ENCODE measurements at places on chromosomes 16 and 17. TPM values are rescaled to one million over a fixed set of nuclear protein-coding genes. Genes with fewer than 3 reads are reported as not detected.

GRCh38 chr17:1590747-1591473 is 28.3 kb upstream of the PITPNA start:
- DNase-seq: no peak

- no peak for DNase-seq
Measured at GRCh38 chr16:61590577-61590976, 445.7 kb downstream of the CDH8 start.

- DNase-seq: no peak
Measured at GRCh38 chr17:3808701-3809100, 7.7 kb upstream of the ITGAE start.

NECAB2 gene
- 6.6 TPM for polyA plus RNA-seq

DNA sequence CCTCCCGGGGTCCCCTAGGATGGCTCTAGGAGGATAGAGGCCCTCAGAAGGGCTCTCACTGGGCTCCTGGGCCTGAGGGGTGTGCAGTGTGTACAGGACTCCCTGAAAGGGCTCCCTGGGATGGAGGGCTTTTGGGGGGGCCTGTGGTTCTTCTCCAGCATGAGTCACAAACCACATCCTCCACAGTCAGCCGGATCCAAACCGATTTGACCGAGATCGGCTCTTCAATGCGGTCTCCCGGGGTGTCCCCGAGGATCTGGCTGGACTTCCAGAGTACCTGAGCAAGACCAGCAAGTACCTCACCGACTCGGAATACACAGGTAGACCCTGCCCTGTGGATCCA is 4.5 kb downstream of the TRPV2 start:
- no peak for DNase-seq

DNA sequence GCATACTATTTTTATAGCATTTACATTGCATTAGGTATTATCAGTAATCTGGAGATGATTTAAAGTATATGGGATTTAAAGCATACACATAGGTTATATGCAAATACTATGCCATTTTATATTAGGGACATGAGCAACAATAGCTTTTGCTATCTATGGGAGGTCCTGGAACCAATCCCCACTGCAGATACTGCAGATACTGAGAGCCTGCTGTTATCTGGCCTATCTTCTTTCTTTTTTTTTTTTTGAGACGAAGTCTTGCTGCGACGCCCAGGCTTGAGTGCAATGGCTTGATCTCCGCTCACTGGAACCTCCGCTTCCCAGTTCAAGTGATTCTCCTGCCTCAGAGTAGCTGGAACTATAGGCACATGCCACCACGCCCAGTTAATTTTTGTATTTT is 37.4 kb downstream of the STH start:
- no peak for DNase-seq

GRCh38 chr16:51393381-51394005 is 242.4 kb upstream of the SALL1 start:
- no peak for DNase-seq

- DNase-seq: no peak
Measured at GRCh38 chr17:9002606-9003354, 18.5 kb upstream of the NTN1 start.

DHRS7C gene
- polyA plus RNA-seq: 0.24 TPM

DNA sequence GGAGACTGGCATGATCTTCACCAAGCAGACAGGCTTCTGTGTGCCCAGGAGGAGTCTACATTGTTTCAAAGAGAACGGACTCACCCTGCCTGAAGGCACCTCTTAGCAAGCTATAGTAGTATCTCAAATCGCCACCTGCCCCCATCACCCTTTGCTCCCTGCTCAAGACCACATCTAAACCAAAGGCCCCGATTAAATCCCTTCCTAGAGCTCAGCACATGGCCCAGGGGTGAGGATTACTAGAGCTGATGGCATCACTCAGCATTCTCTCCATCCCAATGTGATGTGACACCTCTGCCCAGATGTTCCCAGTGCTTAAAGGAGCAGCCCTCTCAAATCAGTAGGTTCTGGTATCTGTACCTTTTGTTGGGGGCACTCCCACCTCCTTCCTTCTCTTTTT is 8.0 kb upstream of the CDC42EP4 start:
- DNase-seq: no peak

- DNase-seq: no peak
Measured at GRCh38 chr17:7067198-7067597, 12.9 kb downstream of the CLEC10A start.

DNA sequence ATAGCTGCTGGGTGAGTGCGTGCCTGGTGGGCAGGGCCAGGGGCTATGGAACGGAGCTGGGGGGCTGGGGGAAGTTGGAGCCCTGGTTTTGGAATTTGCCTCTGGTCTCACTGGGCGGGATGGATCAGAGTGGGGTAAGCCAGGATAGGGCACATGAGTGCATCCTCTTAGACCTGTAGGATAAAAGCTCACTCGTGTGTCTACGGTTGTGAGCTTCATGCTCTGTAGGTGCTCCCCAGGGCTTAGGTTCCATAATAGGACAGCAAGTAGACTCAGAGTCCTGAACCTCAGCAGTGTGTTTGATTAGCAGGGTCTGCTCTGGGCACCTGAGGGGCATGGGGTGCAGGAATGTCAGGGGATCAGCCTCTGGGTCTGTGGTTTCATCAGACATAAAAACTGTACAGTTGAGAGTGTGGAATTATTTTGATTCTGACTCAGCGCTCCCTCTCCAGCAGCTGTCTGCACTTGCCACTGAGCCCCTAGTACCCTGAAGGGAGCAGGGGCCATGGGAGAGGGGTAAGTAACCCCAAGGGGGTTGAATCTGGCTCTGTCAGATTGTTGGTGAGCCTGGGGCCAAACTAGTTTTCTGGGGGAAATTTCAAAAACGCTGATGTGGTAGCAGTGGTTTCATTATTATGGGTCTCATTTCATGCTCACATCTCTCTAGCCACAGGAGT is 84.2 kb upstream of the LGALS9 start:
- no peak for DNase-seq

GRCh38 chr17:39867084-39867879 is 720 bp upstream of the ZPBP2 start:
- DNase-seq: no peak

- DNase-seq: no peak
Measured at GRCh38 chr17:45020354-45021138, 30.9 kb downstream of the DCAKD start.

DNA sequence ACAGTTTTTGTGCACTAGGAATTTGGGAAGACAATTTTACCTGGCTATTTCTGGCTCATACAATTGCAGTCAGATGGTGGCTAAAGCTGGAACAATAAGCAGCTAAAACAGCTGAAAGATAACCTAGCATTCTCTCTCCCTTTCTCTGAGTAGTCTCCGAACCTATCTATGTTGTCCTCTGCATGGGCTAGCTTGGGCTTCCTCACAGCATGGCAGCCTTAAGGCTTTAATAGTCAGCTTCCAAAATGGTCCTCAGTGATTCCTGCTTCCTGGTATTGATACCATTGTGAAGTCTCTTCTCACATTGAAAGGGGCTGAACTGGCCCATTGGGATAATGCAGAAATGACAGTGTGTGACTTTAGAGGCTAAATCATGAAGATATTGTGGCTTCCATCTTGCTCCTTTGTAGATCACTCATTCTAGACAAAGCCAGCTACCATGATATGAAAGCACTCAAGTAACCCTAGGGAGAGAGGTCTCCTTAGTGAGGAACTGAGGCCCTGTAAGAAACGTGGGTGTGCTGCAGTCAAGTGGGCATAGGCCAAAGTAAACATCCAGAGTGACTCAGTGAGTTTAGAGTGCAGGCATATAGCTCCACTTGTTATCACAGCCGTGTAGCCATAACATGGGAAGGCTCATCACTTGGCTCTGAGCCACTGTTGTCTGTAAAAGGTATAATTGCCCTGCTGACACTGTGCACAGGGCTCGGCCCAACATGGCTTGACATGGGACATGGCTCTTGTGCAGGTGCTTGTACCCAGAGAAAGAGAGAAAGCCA is 5.5 kb upstream of the VKORC1 start:
- no peak for DNase-seq

HS3ST4 gene
- 0.39 TPM for polyA plus RNA-seq

DNA sequence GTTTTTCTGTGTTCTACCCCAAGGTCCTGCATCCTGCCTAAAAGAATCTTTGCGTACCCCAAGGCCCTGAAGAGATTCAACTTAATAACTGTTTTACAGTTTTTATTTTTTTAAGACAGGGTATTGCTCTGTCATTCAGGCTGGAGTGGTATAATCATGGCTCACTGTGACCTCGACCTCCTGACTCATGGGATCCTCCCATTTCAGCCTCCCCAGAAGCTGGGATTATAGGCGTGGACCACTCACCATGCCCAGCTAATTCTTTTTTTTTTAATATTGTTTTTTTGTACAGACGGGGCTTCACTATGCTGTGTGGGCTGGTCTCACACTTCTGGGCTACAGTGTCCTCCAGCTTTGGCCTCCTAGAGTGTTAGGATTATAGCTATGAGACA is 9.3 kb upstream of the FAAP100 start:
- no peak for DNase-seq

DNA sequence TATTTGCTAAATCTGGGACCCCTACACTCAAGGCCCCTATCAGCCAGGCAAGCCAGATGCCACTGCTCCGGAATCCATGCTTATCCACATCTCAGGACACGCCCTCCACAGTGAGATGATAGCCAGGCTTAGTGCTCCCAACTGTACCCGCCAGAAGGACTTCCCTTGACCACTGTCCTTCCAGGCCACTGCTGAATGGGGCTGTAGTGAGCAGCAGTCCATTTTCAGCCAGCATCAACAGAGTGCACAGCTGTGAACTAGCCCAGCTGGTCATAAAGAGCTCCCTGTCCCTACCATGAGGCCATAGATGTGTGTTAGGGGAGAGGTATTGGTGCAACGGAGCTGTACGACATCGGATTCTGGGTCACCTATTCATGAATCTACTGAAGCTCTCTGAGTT is 13.0 kb upstream of the MED9 start:
- no peak for DNase-seq
